ENCODE measurements at places on chromosomes 16 and 17. TPM values are rescaled to one million over a fixed set of nuclear protein-coding genes. Genes with fewer than 3 reads are reported as not detected.

DNA sequence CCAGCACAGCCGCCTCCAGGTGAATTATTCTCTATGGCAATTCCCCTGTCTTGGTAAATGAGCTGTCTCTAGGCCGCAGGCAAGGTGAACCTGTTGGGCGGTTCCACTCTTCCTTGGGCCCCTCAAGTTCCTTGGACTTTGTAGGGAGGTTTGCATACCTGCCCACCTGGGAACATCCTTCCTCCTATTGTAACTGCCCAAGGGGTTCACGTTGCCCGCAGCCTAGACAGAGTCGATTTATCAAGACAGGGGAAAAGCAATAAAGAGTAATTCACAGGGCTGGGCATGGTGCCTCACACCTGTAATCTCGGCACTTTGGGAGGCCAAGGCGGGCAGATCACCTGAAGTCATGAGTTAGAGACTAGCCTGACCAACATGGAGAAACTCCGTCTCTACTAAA lies 122.5 kb downstream of the KCNJ18 start:
- no peak for DNase-seq

DNA sequence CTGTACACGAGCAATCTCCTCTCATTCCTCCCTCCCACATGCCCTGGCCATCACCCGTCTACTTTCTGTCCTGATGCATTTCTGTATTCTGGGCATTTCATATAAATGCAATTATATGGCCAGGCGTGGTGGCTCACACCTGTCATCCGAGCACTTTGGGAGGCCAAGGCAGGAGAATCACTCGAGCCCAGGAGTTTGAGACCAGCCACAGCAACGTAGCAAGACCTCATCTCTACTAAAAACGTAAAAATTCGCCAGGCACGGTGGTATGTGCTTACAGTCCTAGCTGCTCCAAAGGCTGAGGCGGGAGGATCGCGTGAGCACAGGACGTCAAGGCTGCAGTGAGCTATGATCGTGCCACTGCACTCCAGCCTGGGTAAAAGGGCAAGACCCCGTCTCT lies 4.8 kb downstream of the MEAK7 start:
- DNase-seq: no peak

GRCh38 chr16:54875443-54875842 lies 55.2 kb upstream of the IRX5 start:
- no peak for DNase-seq

DNA sequence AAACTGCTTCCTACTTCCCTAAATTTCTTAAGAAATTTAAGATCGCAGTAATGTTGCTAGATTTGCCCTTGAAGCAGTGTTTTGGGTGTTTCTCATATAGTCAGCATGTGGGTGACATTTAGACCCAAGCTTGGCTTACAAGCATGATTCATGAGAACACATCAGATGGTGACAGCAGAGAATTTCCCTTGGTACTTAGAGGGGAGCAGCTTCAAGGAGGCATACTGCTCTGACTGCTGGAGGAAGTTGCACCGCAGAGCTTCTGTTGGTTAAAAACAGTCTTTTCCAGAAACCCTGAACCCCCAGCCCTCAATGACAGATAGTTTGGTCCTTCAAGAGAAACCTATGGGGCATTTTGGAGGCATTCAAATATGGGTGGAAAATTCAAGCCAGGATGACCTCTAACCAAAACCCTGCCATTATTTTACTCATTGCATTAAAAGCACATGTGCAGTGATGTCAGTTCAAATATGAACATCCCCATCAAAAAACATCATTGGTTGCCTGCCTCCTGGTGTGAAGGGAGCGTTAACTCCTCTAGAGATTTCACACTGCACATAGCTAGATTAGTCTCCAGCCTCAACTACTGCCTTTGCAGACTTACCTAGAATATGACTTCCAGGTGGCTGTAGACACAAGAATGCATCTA lies 201.5 kb upstream of the CACNG5 start:
- peak; percentile 8 for DNase-seq

DNA sequence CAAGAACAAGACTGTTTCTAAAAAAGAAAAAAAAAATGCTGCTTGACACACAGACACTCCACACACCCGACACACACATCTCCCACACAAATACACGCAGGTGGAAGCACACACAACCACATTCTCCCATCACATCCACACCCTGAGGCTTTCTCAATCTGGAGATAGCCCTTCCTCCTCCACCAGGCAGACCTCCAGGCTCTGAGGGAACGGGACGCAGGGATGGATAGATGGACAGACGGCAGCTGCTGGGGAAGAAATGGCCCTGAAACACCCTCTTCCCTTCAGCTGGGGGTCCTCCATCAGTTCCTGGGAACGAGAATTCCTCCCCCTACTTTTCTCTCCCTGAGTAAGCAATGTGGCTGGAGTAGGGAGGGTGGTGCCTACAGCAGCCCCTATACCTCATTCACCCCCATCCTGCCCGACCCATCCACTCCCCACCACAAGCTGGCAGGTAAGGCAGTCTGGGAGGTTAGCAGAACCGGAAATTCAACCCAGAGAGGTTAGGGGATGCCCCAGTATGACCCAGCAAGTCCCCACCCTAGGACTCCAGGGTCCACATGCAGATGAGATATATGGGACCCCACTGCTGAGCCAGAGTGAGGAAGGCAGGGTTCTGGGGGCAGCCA lies 4.1 kb upstream of the LITAFD start:
- no peak for DNase-seq

DNA sequence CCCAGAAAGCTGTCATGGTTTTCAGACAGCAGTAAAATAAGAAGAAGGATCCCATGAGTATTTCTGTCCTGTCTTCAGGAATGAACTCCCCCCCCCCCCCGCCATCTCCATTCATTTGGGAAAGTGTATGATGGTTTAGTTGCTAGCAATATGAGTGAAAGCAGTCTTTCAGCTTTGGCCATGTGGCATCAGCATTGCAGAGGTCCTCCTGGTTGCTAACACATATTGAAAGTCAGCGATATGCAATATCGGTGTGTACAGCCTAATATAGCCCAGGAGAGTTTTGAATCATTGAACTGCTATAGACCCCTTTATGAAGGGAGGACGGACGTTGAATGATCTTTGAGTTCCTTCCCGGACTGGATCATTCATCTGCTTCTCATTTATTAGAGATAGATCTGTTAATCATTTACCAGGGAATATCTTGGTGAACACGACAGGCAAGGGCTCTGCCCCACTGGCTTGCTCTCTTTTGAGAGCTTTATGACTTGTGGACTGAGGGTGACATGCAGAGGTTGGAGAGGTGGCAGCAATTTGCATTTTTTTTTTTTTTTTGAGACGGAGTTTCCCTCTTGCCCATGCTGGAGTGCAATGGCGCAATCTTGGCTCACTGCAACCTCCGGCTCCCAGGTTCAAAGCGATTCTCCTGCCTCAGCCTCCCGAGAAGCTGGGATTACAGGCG lies 25.2 kb downstream of the DEF8 start:
- DNase-seq: no peak

GRCh38 chr17:49887086-49887743 lies 39.3 kb upstream of the TAC4 start:
- no peak for DNase-seq

- DNase-seq: no peak
Measured at GRCh38 chr17:8887834-8888703, 20.6 kb upstream of the PIK3R6 start.

- no peak for DNase-seq
Measured at GRCh38 chr17:57983446-57983845, 4.6 kb downstream of the VEZF1 start.

The TBX4 gene
- not detected for total RNA-seq

The GUCY2D gene
- not detected for total RNA-seq
